ELF-1 (cell line): ENCODE measurements at places on chromosomes 6 and 20.

GRCh38 chr20:37305839-37306238, 16.4 kb downstream of the MANBAL start:
- no peak for DNase-seq

- no peak for DNase-seq
Measured at GRCh38 chr6:151630991-151631655, 137.3 kb downstream of the CCDC170 start.

GRCh38 chr6:50236164-50236563, 186.4 kb upstream of the DEFB112 start:
- no peak for DNase-seq

- DNase-seq: peak; percentile 88
Measured at GRCh38 chr6:139367810-139368351, 6.6 kb downstream of the CITED2 start.

GRCh38 chr6:106538145-106538544, 91.2 kb downstream of the RTN4IP1 start:
- no peak for DNase-seq

- DNase-seq: no peak
Measured at GRCh38 chr6:71292001-71292400, 3.4 kb downstream of the OGFRL1 start.

DNA sequence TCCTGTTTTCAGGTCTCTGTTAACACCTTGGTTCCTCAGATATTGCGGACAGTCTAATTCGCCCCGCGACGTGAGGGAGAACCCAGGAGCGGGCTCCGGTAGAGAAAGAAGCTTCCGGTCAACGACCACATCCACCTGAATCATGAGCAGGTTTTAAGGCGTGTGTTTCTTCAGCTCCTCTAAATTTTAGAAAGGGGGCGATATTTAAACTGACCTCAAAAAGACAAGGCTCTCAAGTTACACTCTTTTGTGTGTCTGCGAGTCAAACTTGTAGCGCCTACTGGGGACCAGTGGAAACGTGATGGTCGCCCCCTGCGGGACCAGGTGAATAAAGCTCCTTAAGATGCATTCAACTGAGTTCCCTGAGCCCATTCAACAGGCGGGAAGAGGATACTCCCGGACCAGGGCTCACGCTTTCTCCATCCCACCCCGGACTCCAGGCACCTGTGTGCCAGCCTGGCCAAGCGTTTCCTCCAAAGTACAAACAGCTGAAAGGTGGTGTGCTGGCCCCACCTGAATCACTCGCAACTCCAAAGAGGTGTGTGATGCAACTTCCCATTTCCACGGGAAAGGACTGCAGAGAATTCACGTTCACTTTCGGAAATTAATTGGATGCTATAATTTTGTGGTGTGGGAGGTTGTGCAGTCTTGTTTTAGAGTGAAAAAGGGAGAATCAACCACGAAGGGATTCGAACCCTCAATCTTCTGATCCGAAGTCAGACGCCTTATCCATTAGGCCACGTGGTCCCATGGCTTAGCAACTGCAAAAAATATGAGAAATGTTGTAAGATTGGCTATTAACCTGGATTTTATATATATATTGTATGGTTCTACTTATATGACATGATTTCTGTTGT, 17.0 kb downstream of the GPX5 start:
- peak; percentile 97 for DNase-seq

DNA sequence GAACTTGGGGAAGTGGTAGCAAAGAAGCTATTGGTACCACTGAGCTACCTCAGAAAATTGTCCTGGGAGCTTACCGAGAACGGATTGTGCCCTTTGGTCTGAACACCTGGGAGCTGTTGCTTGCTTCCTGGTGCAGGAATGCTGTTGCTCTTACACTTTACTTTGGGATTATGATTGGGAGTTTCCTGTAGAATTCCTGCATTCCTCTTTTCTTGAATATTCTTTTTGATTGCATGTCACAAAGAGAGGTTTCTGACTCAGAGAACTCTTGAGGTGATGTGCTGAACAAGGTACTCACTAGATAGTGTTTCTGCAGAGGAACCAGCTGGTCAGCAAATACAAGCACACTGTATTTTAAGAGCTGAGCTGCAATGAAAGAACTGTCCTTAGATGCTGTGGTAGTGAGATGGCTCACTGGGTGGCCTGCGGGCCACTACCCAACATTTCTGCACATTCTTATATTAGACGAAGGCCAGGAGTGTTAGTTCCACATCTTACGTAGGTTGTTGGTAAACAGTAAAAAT, 35.0 kb downstream of the LRRC1 start:
- DNase-seq: peak; percentile 11

- DNase-seq: no peak
Measured at GRCh38 chr6:29708432-29709179, 14.6 kb upstream of the HLA-F start.

DNA sequence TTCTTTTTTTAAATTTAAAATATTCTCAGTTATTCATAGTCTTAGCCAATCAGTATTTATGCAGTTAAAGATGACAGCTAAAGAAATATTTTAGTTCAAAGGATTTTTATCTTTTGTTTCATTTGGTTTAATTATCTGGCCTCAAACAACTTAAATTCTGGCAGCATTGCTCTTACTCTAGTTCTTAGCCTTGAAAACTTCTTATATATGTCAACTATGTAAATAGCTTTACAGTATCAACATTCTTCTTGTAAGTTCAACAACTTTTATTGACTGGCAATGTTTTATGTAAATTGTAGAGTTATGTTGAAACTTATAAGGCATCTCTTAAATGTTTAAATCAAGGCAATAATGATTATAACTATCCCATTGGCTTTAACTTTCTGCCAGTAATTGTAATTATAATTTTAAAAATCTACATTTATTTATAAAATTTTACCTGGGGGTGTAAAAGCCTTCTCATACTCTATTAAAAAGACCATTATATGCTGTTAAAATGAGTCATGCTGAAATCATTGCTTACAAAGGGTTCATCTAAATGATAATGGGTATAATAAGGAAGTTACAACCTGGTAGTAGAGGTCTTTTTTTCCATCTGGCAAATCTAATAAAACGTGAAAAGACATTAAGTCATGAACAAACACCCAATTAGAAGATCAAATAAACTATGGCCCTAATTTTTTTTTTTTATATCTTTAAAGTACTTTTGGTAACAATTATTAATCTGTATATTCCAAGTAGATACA, 45.8 kb upstream of the FAM184A start:
- DNase-seq: no peak

DNA sequence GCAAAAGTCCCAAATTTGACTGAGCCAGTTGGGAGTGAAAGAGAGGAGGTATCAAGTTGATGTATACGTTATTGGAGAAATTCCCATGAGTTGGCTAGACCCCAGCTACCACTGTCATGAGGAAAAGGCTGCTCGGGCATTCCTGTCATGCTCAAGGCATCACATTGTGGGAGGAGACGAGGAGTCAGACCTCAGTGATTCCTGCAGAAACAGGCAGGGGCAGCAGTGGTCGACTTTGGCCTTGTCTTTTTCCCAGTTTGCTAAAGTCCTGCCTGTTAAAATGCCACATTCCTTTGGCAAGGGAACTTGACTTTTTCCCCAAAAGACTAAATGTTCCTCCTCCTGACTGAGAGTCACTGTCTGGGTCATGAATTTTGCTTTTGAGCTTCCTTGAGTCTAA, 295.5 kb upstream of the HS3ST5 start:
- peak; percentile 18 for DNase-seq

- DNase-seq: peak; percentile 59
Measured at GRCh38 chr6:28729501-28730402, 194.0 kb downstream of the TRIM27 start.
